ENCODE measurements at places on chromosomes 6 and 20. TPM values are rescaled to one million over a fixed set of nuclear protein-coding genes. Genes with fewer than 3 reads are reported as not detected.

The SNPH gene
- total RNA-seq = 5.5 TPM

The ERVFRD-1 gene
- total RNA-seq = not detected

The FAM50B gene
- total RNA-seq = 6.6 TPM

The PBOV1 gene
- total RNA-seq = not detected

The PTPRK gene
- 55.3 TPM for total RNA-seq

The F13A1 gene
- not detected for total RNA-seq

The PNPLA1 gene
- not detected for total RNA-seq
